ENCODE measurements at places on chromosomes 3 and 15.

DNA sequence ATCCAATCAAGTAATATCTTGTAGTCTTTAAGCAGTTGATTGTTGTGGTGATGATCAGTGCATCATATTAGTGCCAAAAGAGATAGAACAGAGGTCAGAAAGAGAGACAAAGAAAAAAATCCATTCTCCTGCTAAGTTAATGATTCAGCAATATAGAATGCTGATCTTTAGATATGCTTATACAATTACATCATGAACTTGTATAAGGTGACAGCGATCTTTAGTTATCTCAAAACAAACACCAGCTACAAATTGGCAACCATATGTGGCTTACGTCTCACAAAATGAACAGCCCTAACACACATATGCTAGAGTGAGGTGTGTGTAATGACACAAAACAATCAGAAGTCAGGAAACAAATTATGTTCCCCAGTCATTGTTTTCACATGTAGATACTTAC lies 12.5 kb downstream of the LSAMP start:
- DNase-seq: peak; percentile 12

DNA sequence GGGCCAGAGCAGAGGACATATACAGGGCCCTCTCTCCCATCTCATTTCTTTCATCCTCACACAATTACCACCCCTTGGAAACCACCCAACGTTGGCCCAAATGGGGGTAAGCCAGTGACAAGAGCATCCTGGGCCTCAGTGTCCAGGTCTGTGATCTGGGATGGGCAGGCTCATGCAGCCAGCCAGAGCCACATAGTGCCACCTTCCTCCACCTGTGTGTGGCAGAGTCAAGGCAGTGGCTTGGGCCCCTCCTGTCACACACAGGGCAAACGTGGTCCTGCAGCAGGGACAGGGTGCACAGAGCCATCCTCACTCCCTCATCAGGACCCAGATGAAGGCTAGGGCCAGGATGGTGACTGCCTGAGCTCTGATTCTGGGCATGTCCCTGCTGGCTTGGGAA lies 2.3 kb upstream of the MYL3 start:
- DNase-seq: no peak

- no peak for DNase-seq
Observed at GRCh38 chr15:70169147-70169546, 71.4 kb upstream of the TLE3 start.

DNA sequence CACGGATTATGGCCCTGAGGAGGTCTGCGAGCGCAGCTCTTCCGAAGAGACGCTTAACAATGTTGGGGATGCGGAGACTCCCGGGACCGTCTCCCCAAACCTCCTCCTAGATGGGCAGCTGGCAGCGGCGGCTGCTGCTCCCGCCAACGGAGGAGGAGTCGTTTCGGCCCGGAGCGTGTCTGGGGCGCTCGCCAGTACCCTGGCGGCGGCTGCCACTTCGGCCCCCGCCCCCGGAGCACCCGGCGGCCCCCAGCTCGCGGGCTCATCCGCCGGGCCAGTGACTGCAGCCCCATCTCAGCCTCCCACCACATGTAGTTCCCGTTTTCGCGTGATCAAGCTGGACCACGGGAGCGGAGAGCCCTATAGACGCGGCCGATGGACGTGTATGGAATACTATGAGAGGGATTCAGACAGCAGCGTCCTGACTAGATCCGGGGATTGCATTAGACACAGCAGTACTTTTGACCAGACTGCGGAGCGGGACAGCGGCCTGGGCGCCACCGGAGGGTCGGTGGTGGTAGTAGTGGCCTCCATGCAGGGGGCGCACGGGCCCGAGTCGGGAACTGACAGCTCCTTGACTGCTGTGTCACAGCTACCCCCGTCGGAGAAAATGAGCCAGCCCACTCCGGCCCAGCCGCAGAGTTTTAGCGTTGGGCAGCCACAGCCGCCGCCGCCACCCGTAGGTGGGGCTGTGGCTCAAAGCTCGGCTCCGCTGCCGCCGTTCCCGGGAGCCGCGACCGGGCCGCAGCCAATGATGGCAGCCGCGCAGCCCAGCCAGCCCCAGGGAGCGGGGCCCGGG lies 1.6 kb downstream of the TSC22D2 start:
- DNase-seq: peak; percentile 59

Measured in fibroblast of upper back skin (primary cell).